ENCODE measurements at places on chromosomes 3 and 15. TPM values are rescaled to one million over a fixed set of nuclear protein-coding genes. Genes with fewer than 3 reads are reported as not detected.

Gene DUOX1
- total RNA-seq, result 2.0 TPM

Gene STAG1
- 57.5 TPM for total RNA-seq

GRCh38 chr15:66429117-66429516 lies 42.4 kb downstream of the MAP2K1 start:
- DNase-seq, result no peak

DNA sequence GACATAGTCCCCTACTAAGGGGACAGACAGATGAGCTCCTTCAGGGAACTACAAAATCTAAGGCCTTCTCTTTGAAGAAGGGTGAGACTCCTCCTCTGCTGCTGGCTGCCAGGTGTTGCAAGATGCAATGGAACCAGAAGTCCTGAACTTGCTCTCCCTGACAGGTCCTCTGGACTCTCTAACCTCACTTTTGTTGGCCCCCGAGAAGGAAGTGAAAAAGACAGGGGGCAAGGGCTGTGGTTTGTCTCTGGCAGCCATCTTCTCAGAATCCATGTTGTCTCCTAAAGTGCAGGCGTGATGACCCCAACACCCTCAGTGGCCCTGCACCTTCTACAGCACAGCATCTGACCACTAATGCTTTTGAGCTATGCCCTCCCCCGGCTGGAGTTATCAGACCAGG lies 292.5 kb downstream of the CHST2 start:
- DNase-seq, result no peak

- DNase-seq, result no peak
Observed at GRCh38 chr3:165081183-165081582, 2.9 kb upstream of the SI start.

DNA sequence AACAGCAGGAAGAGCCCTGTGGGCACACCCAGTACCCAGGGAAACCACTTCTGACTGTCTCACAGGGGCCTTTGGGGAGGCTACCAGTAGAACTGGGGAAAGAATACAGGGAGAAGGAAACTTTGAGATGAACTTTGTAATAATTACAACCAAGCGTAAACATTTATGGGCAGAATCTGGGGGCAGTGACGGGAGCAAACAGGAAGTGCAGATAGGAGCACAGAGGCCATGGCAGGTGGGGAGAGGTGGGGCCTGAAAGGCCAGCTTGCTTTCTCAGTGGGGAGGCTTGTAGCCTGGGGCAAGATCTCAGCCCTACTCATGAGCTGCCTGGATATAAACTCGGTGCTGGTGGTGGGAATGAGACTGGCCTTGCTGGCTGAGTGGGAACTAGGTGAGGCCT lies 209.8 kb downstream of the PLCH1 start:
- no peak for DNase-seq

- no peak for DNase-seq
Observed at GRCh38 chr15:32893421-32893820, 175.6 kb downstream of the GREM1 start.

- no peak for DNase-seq
Observed at GRCh38 chr3:149977386-149977785, 6.7 kb upstream of the PFN2 start.

GRCh38 chr15:93036951-93037819 lies 51.8 kb downstream of the RGMA start:
- DNase-seq, result no peak

GRCh38 chr3:128176276-128176833 lies 23.1 kb downstream of the EEFSEC start:
- no peak for DNase-seq

All from omental fat pad (tissue), 4 donors.